ENCODE measurements at places on chromosomes 11 and 22.

GRCh38 chr11:531919-532526, 3.4 kb downstream of the HRAS start:
- no peak for DNase-seq

GRCh38 chr22:40626851-40627250, 9.7 kb downstream of the MRTFA start:
- DNase-seq: no peak

GRCh38 chr22:45216133-45217003, 24.3 kb downstream of the KIAA0930 start:
- DNase-seq: no peak

- DNase-seq: no peak
These were observed 77.3 kb downstream of the PIWIL3 start for GRCh38 chr22:24697172-24697571.

DNA sequence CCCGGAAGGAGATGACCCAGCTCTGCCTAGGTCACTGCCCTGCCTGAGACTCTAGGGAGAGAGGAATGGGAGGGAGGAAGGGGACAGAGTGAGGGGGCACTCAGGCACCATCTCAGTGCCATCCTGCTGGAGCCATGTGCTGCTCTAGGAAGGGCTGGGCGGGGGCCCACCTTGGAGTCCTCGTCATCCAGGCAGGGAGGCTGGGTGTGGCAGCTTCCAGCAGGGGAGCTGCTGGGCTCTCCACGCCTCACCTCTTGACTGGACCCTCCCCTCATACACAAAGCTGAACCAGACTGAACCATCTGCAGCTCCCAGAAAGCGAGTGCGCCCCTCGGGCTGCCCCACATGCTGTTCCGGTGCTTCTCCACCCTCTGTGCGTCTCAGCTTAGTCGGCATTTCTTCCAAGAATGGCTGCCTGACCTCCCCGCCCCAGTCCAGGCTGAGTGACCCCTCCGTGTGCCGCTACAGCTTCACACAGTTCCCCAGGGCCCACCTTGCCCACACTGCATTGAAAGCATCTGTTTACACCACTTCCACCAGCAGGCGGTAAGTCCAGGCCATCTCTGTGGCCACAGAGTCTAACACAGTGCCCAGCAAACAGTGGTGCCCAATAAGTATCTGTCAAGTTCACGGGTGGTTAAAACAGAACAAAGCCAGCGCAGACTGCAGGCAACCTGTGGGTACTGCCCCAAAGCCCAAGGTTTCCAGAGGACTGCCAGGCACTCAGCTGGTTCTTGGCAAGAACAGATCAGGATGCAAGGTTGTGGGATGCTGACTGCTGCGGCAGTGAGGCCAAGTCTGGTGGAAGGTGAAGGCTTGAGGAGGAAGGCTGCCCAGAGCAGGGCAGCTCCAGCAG, 9.4 kb upstream of the TRIM29 start:
- DNase-seq: no peak

- DNase-seq: no peak
These were observed 28.8 kb downstream of the PRDM10 start for GRCh38 chr11:129973809-129974208.

- no peak for DNase-seq
These were observed 49.6 kb downstream of the CNTF start for GRCh38 chr11:58671983-58672633.

DNA sequence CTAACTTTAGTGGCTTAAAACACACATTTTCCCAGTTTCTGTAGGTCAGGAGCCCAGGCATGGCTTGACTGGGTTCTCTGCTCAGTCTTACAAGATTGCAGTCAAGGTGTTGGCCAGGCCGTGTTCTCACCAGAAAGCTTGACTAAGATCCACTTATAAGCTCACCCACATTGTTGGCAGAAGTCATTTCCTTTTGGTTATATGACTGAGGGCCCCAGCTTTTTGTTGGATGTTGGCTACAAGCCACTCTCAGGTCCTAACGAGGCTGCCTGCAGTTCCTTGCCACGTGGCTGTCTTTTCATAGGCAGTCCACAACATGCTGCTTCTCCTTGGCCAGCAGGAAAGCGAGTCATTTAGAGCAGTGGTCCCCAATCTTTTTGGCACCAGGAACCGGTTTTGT, 79.3 kb upstream of the CRTAM start:
- no peak for DNase-seq

GRCh38 chr11:2788168-2789071, 88.6 kb upstream of the KCNQ1OT1 start:
- no peak for DNase-seq

- DNase-seq: no peak
These were observed 151.3 kb downstream of the SHANK2 start for GRCh38 chr11:71101046-71101445.

DNA sequence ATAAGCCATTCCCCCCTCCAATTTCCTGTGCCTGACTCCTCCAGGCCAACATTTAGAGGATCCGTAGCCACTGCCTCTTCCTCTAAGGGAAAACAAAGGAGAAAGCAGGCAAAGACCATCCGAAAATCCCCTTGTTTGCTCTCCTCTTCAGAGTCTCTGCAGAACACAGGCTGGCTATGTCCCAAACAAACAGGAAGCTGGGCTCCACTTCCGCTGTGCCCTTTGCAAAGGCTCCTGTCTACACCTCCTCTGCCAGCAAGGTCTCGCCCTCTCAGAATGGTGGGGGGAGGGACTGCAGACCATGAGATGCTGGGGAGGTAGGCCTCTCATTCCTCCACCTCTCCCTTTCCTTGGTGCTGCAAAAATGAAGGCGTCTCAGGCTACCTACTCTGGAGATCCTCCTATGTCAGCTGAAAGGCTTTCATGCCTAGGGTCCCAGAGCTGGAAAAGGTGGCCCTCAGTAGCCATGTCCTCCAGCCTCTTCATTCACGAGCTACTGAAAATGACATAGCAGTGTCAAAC, 596.2 kb downstream of the BUD13 start:
- no peak for DNase-seq

DNA sequence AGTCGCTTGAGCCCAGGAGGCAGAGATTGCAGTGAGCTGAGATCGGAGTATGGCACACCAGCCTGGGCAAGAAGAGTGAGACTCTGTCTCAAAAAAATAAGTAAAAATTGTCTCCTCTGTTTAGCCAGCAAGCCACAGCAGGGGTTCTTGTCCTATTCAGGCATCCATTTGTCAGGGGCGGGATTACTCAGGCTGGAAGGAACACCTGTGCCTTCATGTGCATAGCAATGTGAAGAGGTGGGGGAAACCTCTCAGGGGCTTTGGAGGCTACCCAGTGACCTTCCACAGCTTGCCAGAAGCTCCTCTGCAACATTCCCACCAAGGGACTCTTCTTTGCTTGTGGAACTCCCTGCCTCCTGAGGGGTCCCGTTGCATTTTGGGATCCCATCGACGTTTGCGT, 63.3 kb downstream of the FBLN1 start:
- no peak for DNase-seq

DNA sequence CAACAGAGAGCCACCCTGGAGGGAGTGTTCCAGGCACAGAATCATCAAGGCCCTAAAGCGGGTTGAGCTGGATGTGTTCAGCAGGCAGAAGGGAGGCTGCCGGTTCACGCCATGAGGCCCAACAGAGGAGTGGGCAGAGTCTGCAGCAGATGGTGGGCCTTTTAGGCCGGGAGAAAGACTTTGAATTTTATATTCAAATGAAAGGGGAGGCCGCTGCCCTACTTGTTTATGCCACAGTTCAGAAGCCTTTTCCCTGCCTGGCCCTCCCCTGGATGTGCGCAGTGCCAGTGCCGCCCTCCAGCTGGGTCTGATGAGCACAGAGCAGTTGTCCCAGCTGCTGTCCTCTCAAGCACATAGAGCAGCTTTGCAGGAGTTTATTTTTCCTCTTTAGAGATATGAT, 46.9 kb upstream of the TTC12 start:
- no peak for DNase-seq

DNA sequence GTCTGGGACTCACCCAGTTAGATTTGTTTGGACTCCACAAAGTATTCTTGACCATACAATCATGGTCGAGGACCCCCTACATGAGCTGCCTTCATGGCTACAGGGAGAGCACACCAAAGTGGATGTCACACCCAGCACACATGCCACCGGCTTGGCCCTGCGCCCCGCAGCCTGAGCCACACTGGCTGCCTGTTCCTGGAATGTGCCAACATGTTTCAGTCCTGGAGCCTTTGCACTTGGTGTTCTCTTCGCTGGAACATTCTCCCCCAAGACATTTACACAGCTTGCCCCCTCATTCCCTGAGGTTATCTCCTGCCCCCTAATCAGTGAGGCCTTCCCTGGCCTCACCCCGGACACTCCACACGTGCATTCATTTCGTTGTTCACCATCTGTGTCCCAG, 46.0 kb downstream of the PPARA start:
- no peak for DNase-seq

DNA sequence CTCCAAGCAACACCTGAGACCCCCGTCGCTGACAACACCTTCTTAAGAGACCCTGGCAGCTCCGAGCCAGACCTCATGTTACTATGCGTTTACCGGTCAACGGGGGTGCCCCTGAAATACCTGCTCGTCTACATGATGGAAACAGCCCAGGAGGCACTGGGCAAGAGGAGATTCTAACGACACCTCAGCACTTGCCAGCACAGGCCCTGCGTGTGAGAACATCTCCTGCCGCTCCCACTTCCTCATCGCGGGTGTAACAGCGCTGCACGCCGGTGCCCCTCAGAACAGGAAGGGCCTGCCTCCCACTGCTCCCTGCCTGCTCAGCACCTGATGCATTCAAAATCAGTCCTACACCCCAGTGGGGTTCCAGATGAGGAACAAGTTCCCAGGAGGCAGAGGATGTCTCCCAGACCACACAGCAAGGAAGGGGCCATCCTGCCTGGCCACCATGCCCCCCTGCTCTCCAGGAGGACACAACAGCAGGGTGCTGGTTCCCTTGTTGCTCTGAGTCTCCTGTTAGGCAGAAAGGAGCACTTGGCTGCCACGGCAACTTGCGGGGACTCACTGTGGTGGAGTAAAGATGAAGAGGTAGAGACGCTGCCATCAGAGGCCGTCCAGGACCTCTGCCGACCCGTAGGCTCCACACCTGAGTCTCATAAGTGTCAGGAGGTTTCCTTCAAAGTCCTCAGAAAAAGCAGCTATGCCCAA, 2.1 kb downstream of the TOLLIP start:
- DNase-seq: no peak

- no peak for DNase-seq
These were observed 19.3 kb downstream of the GTPBP1 start for GRCh38 chr22:38724926-38725571.

DNA sequence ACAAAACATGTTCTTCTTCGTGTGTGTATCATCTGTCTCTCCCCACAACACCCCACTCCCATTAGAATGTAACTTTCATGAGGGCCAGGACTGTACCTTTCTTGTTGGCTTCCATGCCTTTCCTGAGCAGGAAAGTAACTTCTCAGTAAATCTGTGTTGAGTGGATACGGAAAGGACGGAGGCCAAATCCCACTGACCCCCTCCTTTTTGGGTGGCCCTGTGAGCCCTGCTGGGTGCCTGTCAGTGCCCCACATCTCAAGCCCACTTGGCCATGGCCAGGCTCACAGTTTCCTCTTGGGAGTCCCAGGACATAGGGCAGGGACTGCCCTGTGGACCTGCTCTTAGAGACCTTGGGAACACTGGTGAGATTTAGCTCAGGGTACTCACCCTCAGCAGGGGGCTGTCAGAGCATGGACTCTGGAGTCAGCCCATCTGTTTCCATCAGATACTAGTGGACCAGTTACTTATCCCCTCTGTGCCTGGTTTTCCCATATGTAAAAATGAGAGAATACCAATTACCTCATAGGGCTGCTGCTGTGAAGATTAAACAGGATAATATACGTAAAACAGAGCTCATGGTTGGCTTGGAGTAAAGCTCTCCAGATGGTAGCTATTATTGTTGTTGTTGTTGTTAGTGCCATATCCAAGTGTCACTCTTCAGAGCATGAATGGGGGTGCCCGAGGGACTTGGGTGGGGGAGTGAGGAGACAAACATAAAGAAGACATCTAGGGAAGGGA, 1.0 kb upstream of the C11orf96 start:
- DNase-seq: no peak

DNA sequence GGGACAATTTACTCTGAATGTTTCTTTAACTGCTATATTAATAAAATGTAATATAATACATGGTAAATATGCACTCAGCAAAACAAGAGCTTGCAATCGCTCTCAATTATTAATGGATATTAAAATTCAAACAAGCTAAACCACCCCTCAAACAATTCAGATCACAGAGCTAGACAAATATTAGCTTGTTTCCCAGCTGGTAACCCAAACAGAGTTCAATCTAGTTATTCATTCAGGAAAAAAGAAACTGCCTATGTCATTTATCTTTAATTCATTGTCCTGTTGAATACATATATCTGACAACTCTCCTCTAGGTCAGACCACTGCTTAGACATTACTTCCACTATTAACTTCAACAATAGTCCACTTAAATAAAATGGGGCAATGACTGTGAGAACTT, 78.7 kb downstream of the SERGEF start:
- DNase-seq: no peak

GRCh38 chr22:45166932-45167331, 3.2 kb downstream of the NUP50 start:
- DNase-seq: no peak

DNA sequence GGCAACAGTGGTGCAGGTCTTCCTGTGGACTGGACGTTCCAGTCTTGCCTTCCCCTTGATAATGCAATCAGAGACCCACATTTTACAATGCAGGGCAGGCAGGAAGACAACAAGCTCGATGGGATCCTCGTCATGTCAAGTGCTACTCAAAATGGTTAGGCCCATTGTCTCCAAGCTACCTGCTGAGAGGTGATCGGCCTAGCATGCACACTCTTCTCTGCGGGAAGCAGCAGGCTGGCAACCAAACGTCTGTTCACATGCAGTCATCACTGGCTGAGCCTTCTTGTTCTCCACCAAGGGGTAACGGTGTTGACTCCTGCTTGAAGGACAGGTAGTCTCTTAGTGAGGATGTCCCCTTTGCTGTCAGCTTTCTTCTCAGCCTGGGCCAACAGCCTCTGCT, 25.5 kb upstream of the CD82 start:
- DNase-seq: no peak

GRCh38 chr11:125431481-125431880, 64.6 kb downstream of the FEZ1 start:
- no peak for DNase-seq

DNA sequence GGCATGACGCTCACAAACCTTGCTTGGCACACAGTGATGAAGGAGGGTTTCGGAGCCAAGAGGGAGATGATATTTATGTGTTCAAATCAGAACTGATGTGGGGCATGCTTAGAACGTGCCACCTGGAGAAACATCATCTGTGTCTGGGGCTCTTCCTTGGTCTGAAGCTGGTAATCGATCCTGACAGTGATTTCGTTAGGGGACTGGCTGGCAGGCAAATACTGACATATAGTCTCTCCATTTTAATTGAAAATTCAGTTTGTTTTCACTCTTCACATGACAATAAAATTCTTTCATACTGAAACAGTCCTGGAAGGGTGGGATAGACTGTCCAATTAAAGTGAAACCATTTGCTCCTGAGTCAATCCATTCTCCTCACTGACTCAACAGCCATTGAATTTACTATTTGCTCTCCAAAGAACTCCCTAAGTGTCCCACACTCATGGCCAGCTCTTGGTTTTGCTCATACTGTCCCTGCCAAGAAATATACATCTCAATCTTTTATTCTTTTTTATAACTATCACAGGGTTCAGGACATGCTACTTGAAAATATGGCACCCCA, 134.8 kb downstream of the TRPC6 start:
- no peak for DNase-seq

Measured in stimulated activated naive CD4-positive, alpha-beta T cell treated with Interleukin-2 at 50 U/mL for 16 hours (primary cell).